Stimulated activated CD4-positive, alpha-beta T cell treated with anti-CD3 and anti-CD28 coated beads, Interleukin-1b, Interleukin-23, amount 100 ng/mL, for 1 hour (primary cell): ENCODE measurements at places on chromosomes 13 and 19.

- no peak for DNase-seq
These were observed 31.0 kb downstream of the PPP1R37 start for GRCh38 chr19:45124021-45124420.

DNA sequence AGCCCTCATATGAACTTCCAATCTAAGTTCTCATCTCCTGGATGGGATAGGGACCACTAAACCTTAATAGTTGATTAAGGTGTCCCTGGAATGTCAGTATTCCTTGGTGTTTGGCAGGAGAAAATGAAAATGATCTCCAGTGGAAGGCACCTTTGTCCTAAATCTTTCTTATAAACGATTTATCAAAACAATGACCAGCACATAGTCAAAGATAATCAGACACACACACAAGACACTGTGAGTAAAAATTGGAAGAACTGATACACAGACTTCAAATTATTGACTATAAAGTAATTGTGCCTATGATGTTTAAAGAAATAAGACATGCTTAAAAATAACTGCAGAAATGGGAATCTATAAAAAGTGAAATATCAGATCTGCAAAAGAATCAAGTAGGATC is 13.7 kb downstream of the CEBPA start:
- no peak for DNase-seq

DNA sequence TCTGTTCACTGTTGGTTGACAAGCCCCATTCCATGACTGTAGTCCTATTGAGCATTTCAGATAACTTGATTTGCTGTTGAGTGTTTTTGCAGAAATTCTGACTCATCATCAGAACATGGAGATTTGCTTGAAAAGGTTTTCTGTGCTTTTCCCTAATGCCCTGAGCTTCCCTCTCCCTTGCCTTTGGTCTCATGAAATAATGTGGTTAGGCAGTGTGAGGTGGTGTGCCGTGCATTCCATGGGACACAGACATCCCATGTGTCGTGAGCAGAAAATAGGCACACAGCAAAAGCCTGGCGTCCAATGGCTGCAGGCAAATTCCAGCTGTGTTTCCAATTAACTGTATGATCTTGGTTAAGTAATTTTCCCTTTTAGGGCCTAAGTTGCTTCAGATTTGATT is 197.4 kb downstream of the DLEU7 start:
- no peak for DNase-seq

GRCh38 chr13:79803989-79804388 is 323.0 kb downstream of the NDFIP2 start:
- no peak for DNase-seq

GRCh38 chr13:110356362-110356761 is 49.3 kb downstream of the COL4A2 start:
- DNase-seq, result no peak

GRCh38 chr13:27406178-27406939 is 18.1 kb upstream of the GTF3A start:
- DNase-seq, result no peak

DNA sequence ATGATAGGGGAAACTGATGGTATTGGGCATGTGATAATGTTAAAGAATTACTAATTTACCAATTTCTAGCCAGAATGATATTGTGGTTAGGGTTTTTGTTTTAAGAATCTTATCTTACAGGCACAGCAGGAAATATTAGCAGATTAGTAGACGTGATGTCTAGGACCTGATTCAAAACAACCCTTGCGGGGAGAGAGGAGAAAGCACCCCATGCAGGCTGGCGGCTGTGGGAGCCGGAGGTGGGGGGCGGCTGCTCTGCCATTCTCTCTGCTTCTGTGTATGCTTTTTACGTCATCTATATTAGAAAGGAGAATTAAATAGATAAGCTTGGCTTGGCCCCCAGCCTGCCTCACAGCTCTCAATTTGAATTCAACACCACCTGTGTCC is 41.5 kb downstream of the MLLT1 start:
- DNase-seq, result no peak

DNA sequence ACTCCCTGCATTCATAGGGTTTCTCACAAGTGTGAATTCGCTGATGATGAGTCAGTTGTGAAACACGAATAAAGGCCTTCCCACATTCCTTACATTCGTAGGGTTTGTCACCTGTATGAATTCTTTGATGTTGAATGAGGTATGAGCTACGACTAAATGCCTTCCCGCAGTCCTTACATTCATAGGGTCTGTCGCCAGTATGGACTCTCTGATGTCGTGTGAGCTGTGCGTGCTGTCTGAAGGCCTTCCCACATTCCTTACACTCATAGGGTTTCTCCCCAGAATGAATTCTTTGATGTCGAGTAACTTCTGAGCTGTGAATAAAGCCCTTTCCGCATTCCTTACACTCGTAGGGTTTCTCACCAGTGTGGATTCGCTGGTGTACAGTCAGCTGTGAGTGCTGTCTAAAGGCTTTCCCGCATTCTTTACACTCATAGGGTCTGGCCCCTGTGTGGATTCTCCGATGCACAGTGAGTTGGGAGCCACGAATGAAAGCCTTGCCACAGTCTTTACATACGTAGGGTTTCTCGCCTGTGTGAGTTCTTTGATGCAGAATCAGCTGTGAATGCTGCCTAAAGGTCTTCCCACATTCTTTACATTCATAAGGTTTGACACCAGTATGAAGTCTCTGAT is 30.5 kb upstream of the COX7A1 start:
- no peak for DNase-seq

DNA sequence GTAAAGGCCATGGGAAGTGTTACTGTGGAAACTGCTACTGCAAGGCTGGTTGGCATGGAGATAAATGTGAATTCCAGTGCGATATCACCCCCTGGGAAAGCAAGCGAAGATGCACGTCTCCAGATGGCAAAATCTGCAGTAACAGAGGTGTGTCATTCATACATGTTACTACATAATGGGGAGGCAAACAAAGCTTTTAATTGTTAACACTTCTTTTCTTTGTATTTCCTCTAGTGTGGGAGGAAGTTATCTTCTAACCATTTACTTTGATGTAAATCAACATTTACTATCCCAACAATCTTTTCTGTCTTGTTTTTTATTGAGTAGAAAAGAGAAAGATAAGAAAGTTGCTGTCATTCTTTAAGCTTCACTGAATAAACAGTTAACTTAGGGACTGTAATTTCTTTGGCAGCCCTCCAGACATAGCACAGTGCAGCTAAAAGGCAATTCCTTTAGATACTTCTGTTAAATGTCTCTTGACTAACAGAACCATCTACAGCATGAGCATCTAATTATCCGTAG is 126.9 kb downstream of the ITGBL1 start:
- no peak for DNase-seq
